ENCODE measurements at places on chromosomes 2 and 18. TPM values are rescaled to one million over a fixed set of nuclear protein-coding genes. Genes with fewer than 3 reads are reported as not detected.

CCDC74A gene
- 19.5 TPM for total RNA-seq

MROH2A gene
- not detected for total RNA-seq

NOL4 gene
- not detected for total RNA-seq

AKAIN1 gene
- total RNA-seq: not detected

ZC3H8 gene
- total RNA-seq: 3.5 TPM

UGT1A3 gene
- not detected for total RNA-seq

TTC32 gene
- 9.6 TPM for total RNA-seq

CYP1B1 gene
- 321 TPM for total RNA-seq

TCF23 gene
- not detected for total RNA-seq

MORN2 gene
- total RNA-seq: 17.2 TPM

IL1RL1 gene
- 7.6 TPM for total RNA-seq

GRCh38 chr2:65396348-65397026 is 35.9 kb downstream of the SPRED2 start:
- H3K4me1 ChIP-seq: peaks cover 12% of the 10 kb centered on the region
- DNase-seq: no peak
- H3K27ac ChIP-seq: no peak overlapping the region
- no peaks in the 10 kb centered on the region for H3K27me3 ChIP-seq

DNA sequence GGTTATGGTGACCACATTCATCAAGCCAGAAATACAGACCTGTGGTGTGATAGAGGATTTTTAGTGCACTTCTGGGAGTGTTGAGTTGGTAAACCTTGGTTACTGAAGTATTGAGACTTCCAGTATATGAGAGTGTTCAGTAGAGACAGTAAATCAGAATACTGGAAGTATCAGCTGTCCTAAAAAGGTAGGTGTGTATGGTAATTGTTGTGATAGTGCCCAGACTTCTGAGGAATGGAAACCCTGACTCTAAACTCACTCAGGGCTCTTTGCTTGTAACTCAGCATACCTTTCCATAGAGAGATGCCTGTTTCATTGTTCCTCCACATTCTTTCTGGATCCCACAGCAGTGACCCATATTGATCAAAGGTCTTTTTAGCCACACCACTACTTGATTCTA is 217.1 kb downstream of the SETBP1 start:
- H3K4me1 ChIP-seq: no peaks in the 10 kb centered on the region
- no peak overlapping the region for H3K4me3 ChIP-seq
- no peak for DNase-seq
- H3K27me3 ChIP-seq: no peaks in the 10 kb centered on the region
- no peak overlapping the region for H3K27ac ChIP-seq
- no peaks in the 10 kb centered on the region for H3K36me3 ChIP-seq

GRCh38 chr2:94994914-94995552 is 30.5 kb upstream of the MAL start:
- peaks cover 55% of the 10 kb centered on the region for H3K27me3 ChIP-seq
- no peak overlapping the region for H3K4me3 ChIP-seq
- H3K27ac ChIP-seq: no peak overlapping the region
- no peaks in the 10 kb centered on the region for H3K4me1 ChIP-seq

DNA sequence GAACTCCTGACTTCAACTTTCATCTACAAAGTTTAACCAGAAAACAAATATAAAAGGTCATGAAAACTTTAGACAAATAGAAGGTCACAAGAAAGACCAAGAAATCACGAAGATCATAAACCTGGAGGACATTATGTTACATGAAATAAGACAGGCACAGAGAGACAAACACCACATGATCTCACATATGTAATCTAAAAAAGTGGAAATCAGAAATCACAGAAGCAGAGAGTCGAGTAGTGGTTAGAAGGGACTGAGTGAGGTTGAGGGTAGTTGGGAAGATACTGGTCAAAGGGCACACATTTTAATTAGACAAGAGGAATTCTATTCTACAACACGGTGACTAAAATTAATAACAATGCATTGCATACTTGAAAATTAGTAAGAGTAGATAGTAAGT is 1.4 kb downstream of the GCFC2 start:
- H3K4me1 ChIP-seq: peaks cover 12% of the 10 kb centered on the region
- H3K4me3 ChIP-seq: peak overlapping the region; percentile 96
- no peak for DNase-seq

DNA sequence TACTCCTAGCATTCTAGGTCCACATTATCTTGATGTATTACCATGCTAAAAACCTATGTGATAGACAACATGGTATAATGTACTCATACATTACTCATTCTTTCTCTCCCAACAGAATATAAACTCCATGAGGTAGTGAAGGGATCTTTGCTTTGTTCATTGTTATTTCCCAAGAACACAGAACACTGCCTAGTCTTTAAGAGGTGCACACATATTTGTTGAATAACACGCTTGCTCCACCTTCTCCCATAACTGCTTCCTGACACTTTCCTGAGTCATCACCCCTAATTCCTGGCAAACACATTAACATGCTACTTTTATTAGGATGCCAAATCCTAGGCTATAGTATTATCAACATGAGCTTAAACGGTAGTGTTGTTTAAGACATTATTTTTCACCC is 41.3 kb downstream of the REV1 start:
- H3K4me3 ChIP-seq: no peak overlapping the region
- no peak for DNase-seq
- H3K36me3 ChIP-seq: no peaks in the 10 kb centered on the region
- no peak overlapping the region for H3K27ac ChIP-seq
- H3K27me3 ChIP-seq: no peaks in the 10 kb centered on the region

DNA sequence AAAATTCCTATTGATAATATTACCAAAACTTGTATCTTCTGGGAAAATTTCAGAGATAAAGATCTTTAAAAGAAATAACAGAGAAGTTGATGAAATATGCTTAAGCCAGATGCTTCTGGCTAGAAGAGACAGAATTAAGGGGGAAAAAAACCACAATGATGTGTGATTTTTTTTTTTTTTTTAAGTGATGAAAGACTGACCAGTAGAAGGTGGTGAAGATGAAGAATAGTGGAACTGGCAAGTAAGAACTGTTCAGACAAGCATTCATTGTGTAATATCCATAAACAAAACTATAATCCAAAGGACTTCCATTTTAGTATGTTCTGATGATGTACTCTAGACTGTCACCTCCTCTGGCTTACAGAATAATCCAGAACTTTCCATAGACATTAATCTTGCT is 89.8 kb downstream of the INO80D start:
- H3K4me3 ChIP-seq: no peak overlapping the region
- H3K27ac ChIP-seq: no peak overlapping the region

- no peaks in the 10 kb centered on the region for H3K4me1 ChIP-seq
- no peak overlapping the region for H3K27ac ChIP-seq
- DNase-seq: no peak
- no peak overlapping the region for H3K4me3 ChIP-seq
- no peaks in the 10 kb centered on the region for H3K27me3 ChIP-seq
Measured at GRCh38 chr2:183416753-183417152, 292.5 kb downstream of the NUP35 start.

- no peak overlapping the region for H3K4me3 ChIP-seq
- H3K4me1 ChIP-seq: no peaks in the 10 kb centered on the region
- no peaks in the 10 kb centered on the region for H3K36me3 ChIP-seq
- no peaks in the 10 kb centered on the region for H3K27me3 ChIP-seq
- no peak overlapping the region for H3K27ac ChIP-seq
Measured at GRCh38 chr2:176691471-176691870, 422.2 kb downstream of the MTX2 start.

DNA sequence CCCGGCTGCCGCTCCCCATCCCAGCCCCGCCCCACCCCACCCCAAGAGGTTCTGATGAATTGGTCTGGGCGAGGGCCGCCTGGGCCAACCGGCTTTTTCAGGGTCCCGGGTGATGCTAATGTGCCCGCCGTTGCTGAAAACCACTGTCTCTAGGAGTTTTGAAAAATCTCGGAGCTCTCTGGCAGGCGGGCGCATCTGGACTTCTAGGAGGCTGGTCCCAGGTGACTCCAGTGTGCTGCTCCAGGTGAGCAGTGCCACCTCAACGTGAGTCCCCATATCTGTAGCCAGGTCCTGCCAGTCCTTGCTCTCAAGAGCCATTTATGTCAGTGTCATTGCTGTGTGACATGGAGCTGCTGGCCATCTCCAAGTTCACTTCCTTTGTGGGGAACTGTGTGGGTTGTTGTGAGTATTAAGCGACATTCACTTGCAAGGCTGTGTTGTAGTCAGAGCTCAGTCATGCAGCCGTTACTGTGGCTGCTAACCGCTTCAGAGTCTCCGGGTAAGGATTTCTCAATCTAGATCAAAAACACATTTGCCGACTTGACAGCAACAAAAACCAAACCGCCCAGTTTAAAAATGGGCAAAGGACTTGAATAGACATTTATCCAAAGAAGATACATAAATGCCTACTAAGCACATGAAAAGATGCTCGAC is at the start of gene RFX8:
Gene RFX8, minus strand, starts transcription at position 382 of the 654 bp plus-strand sequence. CDS start 8,264 bp downstream, outside the sequence.
- H3K27me3 ChIP-seq: no peaks in the 10 kb centered on the region
- H3K4me1 ChIP-seq: peaks cover 22% of the 10 kb centered on the region
- no peaks in the 10 kb centered on the region for H3K36me3 ChIP-seq
- peak within 1 kb of the TSS; percentile 58 for H3K4me3 ChIP-seq
- H3K27ac ChIP-seq: peak within 1 kb of the TSS; percentile 50

GRCh38 chr2:182740701-182741100 is 24.6 kb downstream of the DNAJC10 start:
- no peak for DNase-seq
- no peaks in the 10 kb centered on the region for H3K36me3 ChIP-seq
- no peaks in the 10 kb centered on the region for H3K27me3 ChIP-seq
- no peak overlapping the region for H3K4me3 ChIP-seq
- H3K27ac ChIP-seq: no peak overlapping the region

GRCh38 chr2:198053148-198053547 is 248.8 kb downstream of the PLCL1 start:
- no peaks in the 10 kb centered on the region for H3K36me3 ChIP-seq
- no peaks in the 10 kb centered on the region for H3K27me3 ChIP-seq
- H3K27ac ChIP-seq: no peak overlapping the region

DNA sequence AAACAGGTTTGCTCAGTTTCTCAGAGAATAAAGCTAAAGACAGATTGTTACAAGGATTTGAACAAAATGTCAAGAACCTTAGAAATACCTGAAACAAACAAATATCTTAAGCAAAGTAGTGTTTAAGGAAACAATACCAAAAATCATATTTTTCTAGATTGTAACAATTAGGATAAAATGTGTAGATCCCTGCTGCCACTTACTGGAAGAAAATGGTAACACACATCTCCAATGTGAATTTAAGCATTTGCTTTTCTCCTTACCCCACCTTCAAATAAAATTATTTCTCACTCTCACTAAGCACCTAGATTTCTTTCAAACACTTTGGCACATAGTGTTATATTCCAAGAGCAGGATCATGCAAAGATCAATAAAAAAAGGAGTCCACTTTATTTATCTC is 34.9 kb downstream of the SUCLG1 start:
- no peak for DNase-seq
- H3K27ac ChIP-seq: no peak overlapping the region
- no peak overlapping the region for H3K4me3 ChIP-seq
- H3K27me3 ChIP-seq: no peaks in the 10 kb centered on the region
- H3K36me3 ChIP-seq: peaks cover 2% of the 10 kb centered on the region

DNA sequence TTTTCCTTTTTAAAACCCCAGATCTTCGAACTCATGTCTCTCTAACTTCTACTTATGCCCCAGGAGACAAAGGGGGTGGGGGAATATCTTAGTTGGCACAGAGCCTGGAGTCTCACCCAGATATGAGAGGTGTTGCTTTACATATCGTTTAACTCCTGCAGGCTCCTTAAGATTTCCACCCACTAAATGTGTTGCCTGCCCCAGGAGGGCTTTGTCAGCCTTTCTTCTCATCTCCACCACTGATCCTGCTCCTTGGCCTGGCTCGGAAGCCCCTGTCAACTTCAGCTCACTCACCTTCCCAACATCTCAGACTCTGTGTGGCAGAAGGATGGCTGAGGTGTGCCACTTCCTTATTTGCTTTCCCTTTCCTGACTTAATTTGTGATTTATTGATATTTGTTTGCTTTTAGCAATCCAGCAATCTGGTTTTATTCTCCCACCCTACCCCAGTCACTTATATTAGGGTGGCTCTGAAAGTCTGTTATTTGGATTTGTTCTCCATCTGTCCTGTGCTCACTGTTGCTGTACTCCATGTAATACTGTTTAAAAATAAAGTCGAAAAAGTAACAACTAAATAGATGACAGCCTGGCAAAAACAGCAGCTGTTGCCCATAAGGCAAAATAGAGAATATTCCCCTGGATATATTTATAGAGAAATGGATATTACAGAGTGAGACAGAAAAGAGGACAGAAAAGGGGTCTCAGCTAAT is 200.6 kb downstream of the ZBTB7C start:
- no peak overlapping the region for H3K27ac ChIP-seq
- no peaks in the 10 kb centered on the region for H3K36me3 ChIP-seq
- DNase-seq: no peak
- no peaks in the 10 kb centered on the region for H3K27me3 ChIP-seq
- H3K4me1 ChIP-seq: no peaks in the 10 kb centered on the region

DNA sequence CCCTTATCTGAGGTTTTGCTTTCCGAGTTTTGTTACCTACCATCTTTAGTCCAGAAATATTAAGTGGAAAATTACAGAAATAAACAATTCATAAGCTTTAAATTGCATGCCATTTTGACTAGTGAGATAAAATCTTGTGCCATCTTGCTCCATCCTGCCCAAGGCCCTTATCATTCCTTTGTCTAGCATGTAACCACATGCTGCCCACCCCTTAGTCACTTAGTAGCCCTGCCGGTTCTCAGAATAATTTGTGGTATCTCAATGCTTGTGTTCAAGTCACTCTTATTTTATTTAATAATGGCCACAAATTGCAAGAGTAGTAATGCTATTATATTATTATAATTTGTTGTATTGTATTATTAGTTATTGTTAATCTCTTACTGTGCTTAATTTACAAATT is 36.8 kb upstream of the VPS54 start:
- H3K27ac ChIP-seq: no peak overlapping the region
- no peaks in the 10 kb centered on the region for H3K4me1 ChIP-seq
- DNase-seq: no peak
- no peaks in the 10 kb centered on the region for H3K27me3 ChIP-seq

DNA sequence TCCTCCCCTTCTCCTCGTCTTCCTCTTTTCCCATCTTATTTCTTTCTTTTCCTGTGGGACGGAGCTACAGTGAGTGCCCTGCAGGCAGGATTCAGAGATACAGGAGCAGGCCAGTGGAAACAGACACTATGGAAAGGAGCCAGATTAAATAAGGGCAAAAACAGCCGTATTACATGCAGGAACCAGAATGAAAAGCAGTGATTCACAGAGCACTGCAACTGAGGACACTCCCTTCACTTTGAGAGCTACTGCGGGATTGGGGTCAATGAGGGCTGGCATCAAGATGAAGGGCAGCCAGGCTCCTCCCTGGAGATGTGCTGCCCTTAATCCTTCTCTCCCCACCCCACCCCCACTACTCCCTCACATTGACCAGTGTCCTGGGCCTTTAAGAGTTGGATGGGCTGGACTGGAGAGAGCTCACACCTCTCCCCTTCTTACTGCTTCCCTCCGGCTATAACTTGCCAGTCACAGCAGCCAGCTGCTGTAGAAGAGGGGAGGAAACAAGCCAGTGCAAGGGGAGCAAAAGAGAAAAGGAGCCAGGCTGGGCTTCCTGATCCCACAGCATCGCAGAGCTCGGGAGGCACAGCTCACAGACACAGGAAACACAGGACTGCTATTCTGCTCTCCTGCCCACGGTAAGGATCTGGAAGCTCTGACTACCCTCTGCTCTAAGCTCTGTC is at the start of gene PLCD4:
Gene PLCD4, plus strand, starts transcription at position 464 of the 680 bp plus-strand sequence. CDS start 7,841 bp downstream, outside the sequence.
- DNase-seq: peak; percentile 31
- no peak within 1 kb of the TSS for H3K27ac ChIP-seq

GRCh38 chr2:96092951-96093350 is 23.4 kb downstream of the ADRA2B start:
- no peaks in the 10 kb centered on the region for H3K36me3 ChIP-seq
- H3K4me3 ChIP-seq: no peak overlapping the region
- DNase-seq: no peak

GRCh38 chr2:77939801-77940200 is 417.6 kb upstream of the LRRTM4 start:
- no peak overlapping the region for H3K4me3 ChIP-seq
- no peaks in the 10 kb centered on the region for H3K27me3 ChIP-seq
- DNase-seq: no peak
- H3K27ac ChIP-seq: no peak overlapping the region
- H3K36me3 ChIP-seq: no peaks in the 10 kb centered on the region
